ENCODE measurements at places on chromosomes 5 and 9.

GRCh38 chr5:113056988-113057387 lies 80.4 kb downstream of the DCP2 start:
- no peak for DNase-seq

- DNase-seq, result no peak
Measured at GRCh38 chr9:114932502-114932901, 2.1 kb upstream of the TNFSF8 start.

- DNase-seq, result no peak
Measured at GRCh38 chr5:91830361-91830953, 447.3 kb upstream of the ARRDC3 start.

GRCh38 chr5:143953851-143954250 lies 141.9 kb downstream of the HMHB1 start:
- no peak for DNase-seq

All from activated T-cell treated with anti-CD3 and anti-CD28 coated beads, Interleukin-2, amount 50 U/mL, for 1 hour (primary cell).